ENCODE measurements at places on chromosomes 11 and 22.

GRCh38 chr11:931385-931784 lies 5.7 kb downstream of the AP2A2 start:
- ATAC-seq, result no peak

DNA sequence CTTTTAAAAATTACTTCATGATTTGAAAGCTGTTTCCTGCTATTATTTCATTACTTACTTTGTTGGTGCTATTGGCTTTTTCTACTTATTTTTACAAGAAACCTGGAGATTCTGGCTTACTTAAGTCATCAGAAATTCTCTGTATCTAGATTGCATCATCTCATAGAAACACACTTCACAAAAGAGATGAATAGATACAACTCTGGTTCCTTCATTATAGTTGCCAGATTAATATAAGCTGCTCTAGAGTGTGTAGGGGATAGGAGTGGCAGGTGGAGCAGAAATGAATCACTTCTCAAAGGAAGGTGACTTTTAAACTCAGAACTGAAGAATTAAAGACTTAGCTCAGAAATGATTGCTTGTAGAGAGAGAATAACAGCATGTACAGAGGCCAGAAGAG lies 20.0 kb downstream of the CYP2R1 start:
- peak; percentile 45 for ATAC-seq

DNA sequence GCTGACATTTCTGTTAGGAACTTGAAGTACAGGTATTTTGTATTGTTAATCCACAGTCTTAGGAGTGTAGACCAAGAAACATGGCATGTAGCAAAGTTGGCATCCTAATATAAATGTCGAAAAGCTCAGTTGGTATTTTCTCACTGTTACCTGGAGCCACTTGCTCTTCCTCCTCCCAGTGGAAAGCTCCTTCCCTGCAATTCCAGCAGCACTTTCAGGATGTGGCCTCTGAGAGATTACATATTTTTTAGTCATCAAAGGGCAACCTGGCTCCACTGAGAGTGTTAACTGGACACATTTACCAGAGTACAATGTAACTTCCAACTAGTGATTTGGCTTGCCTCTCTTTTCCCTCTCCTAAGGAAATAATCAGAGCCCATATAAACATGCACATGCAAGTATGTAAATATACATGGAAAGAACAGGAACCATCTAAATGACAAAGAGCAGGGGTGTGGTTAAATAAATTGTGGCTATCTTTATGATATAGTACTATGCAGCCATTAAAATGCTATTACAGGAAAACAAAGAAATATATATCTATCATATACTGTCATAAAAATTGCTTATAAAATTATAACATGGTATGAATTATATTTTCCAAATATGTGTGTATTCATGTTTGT lies 14.3 kb upstream of the EED start:
- no peak for ATAC-seq

- ATAC-seq, result no peak
Measured at GRCh38 chr22:46546466-46547178, 9.2 kb upstream of the CELSR1 start.

- no peak for ATAC-seq
Measured at GRCh38 chr22:21624880-21625791, 4.7 kb downstream of the YDJC start.

- ATAC-seq, result peak; percentile 41
Measured at GRCh38 chr11:27353593-27354358, 9.2 kb downstream of the CCDC34 start.

GRCh38 chr22:44088976-44089570 lies 65.0 kb downstream of the PARVB start:
- no peak for ATAC-seq

DNA sequence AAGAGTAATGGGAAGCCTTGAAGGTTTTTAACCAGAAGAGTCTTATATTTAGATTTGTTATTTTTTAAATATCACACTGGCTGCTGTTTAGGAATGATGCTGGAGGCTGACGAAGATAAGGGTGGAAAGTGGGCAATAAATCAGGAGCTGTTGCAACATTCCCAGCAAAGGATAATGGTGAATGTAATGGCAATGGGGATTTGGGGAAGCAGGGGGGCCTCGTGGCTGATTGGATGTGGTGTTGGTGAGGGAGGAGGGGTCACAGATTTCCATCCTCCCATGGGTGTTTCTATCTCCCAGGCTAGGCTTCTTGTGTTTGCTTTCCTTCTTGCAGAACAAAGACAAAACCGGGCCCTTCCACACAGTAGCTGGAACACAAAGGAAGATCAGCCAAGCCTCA lies 80.8 kb downstream of the PIWIL4 start:
- no peak for ATAC-seq

DNA sequence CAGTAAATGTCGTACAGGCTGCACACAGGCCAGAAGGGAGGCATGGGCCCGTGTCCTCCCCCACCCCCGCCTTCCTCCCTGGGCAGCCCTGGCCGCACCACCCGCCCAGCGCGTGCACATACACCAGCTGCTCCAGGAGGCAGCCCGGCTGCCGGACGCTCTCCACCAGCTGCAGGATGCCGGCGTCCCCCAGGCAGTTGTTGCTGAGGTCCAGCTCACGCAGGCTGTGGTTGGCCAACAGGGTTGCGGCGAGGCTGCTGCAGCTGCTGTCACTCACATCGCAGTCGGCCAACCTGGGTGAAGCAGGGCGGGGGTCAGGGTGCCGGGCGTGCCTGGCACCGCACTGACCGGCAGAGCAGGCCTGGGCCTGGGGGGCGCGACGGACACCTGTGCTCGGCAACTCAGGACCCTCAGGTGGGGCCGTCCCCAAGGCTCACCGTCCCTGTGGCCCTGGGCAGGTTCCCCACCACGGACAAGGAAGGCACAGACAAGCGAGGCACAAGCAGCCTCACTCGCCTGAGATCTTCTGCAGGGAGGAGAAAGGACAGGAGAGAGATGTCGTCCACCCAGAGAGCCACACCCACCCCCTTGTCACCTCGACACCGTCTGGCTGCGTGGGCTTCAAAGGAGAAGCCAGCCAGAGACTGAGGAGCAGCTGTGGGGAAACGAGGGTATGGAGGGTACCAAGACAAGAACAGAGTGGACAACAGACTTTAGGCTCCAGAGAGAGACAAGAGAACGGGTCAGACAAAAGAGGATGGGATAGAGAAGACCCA lies 12.1 kb downstream of the RNH1 start:
- ATAC-seq, result no peak

DNA sequence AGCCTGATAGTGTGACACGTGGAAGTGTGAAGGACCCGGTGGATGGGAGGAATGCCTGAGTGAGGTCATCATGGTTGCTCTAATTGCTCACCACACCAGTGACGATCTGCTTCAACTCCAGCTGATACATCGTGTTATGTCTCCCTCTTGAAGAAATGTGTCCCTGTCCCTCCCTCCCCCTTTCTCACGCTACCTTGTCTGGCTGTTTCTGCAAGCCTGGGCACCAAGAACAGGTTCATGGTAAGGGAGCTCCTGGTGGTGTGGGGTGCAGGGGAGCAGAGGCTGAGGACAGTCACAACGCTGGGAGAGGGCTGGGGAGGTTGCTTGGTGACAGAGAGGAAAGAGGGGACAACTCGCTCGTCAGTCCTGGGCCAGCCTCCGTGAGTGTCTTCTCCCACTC lies 413.4 kb downstream of the SOX6 start:
- ATAC-seq, result no peak

DNA sequence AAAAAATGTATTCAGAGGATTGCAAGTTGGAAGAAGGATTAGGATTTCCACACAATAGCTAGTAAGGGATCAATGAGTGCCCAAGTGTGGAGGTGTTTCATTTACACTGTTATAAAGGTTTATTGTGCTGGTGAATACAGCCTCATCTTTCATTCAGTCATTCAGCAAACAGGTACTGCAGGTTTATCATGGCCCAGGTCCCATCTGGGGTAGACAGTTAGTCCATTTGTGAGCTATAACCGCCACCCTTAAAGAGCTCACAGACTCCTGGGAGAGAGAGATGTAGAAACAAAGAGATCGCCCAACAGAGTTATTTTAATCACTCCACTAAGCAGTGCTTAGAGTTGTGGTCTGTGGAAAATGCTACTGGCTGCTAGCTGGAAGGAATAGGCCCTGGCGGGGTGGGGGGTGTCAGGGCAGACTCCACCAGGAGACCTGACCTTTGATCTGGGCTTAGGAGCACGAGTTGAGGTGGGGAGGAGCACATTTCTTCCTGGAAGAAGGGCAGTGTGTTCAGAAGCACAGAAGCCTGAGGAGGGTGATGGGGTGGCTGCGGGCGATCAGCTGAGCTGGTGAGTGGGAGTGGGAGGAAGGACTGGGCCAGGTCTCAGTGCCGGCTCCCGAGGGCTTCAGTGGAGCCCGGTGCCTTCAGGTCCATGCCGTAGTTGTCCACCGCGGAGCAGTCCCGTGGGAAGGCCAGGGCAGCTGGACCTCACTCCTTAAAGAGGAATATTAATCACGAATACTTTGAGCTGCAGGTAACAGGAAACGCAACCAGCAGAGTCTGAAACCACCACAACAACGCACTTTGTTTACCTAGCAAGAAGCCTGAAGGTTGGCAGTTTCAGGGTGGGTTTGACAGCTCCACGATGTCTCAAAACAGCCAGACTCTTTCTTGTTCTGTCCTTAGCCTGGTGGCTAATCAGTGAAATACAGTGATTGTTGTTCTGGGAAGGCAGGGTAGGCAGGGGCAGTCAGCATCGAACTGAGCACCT lies 11.2 kb downstream of the TOM1 start:
- no peak for ATAC-seq

GRCh38 chr11:63884196-63884932 lies 32.6 kb downstream of the RCOR2 start:
- ATAC-seq, result no peak

DNA sequence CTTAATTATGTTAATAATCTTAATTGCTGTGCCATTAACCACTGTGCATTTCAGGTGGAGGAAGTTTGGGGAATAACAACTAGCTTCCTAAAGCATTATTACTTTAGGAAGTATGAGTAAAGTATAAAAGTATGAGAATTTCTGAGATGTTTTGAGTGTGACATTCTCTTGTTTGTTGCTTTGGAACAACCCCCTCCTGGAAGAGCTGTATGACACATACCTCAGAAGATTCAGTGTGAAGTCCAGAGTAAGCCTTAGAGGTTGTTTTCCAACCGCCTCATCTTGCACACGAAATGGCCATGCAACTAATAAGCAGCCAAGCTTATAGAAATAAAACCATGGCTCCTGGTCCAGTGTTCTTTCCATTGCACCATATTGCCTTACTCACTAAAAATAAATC lies 21.7 kb downstream of the CCDC81 start:
- no peak for ATAC-seq

DNA sequence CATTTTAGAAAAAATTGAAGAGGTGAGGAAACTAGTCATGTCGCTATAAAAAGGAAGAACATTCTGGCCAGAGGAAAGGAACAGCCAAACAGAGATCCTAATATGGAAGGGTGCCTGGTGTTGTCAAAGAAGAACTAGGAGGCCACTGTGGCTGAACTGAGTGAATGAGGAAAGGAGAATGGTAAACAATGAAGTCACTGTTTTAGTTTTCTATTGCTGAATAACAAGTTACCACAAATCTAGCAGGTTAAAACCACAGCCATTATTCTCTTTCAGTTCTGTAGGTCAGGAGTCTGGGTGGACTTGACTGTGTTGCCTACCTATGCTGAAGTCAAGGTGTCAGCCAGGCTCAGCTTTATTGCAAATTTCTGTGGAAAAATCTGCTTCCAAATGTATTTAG lies 549.3 kb upstream of the CCDC90B start:
- no peak for ATAC-seq

GRCh38 chr22:47328550-47329243 lies 566.2 kb downstream of the TBC1D22A start:
- ATAC-seq, result no peak

- ATAC-seq, result no peak
Measured at GRCh38 chr11:106021181-106021966, 666 bp downstream of the MSANTD4 start.

- ATAC-seq, result no peak
Measured at GRCh38 chr11:83206221-83206620, 12.7 kb downstream of the ANKRD42 start.

DNA sequence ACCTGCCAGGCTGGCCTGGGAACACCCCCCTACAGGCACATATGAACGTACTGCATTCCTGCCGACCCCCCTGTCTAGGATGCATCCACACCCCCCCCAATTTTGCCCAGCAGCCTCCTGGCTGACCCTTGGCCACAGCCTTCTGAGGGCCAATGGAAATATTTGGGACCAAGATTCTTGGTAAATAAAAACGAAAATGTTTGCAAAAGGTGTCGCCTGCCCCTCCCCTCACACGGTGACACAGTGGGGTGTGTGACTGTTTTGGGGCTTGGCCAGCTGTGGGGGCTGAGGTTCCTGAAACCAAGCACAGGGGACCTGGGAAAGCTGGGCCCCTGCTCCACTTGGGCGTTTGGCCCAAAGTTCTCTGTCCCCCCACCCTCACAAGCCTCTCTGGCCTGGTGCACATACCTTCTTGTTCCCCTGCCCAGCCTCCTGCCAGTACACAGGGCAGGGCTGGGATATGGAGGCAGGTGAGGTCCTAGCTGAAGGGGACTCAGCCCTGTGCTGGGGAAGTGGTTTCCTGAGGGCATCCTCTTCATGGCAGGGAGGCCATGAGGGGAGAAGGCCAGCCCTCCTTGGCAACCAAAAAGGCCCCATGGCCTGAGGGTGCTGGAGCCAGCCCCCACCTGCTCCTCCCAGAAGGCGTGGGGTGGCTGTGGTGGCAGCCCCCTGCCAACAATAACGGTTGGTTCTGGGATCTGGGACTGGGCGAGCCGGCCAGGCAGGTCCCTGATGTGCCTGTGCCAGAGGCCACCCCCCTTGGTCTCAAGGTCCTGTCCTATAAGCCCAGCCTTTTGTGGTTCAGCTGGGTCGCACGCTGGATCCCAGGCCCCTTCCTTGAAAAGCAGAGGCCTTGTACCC lies 2.1 kb upstream of the CRACR2B start:
- no peak for ATAC-seq

DNA sequence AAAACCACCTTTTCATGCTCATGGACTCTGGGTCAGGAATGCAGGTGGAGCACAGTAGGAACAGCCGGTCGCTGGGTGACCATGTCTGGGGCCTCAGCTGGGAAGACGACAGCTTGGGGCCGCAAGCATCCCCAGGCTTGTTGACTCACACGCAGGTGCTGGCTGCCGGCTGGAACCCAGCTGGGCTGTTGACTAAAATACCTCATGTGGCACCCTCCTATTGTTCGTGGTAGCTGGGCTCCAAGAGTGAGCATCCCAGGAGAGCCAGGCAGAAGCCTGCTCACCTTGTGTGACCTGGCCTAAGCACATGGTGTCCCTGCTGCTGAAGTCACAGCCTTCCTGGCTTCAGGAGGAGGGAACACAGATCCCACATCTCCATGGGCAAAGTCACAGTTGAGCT lies 9.4 kb downstream of the DPP3 start:
- no peak for ATAC-seq

GRCh38 chr11:66866511-66866986 lies 9.7 kb downstream of the LRFN4 start:
- ATAC-seq, result no peak
